ENCODE measurements at places on chromosomes 7 and 10.

DNA sequence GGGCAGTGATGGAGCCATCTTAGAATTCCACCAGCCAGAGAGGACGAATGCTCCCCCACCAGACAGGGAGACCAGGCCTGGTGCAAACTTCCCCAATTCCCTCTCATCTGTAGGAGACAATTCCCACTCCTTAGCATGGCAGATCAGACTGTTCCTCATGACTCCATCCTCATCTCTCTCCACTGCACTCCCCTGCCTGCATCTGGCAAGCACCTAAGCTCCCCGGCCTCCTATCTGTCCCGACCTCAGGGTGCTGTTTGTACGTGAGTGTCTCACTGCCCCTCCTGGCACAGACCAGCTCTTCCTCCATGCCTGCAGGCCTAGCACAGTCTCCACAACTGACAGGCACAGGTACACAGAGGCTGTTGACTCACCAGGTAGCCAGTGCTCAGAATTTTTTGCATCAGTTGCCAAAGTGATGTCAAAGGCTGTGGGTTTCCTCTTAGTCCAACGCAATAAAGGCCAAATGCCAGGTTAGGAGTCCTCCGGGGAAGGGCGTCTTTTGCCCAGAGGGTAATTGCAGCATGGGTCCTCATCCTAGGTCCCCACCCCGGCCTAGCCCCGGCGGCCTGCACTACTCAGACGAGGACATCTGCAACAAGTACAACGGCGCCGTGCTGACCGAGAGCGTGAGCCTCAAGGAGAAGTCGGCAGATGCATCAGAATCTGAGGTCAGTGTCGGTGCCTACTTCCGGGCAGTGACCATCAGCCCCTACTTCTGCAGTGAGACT, 436.8 kb upstream of the FOXK1 start:
- no peak for DNase-seq

DNA sequence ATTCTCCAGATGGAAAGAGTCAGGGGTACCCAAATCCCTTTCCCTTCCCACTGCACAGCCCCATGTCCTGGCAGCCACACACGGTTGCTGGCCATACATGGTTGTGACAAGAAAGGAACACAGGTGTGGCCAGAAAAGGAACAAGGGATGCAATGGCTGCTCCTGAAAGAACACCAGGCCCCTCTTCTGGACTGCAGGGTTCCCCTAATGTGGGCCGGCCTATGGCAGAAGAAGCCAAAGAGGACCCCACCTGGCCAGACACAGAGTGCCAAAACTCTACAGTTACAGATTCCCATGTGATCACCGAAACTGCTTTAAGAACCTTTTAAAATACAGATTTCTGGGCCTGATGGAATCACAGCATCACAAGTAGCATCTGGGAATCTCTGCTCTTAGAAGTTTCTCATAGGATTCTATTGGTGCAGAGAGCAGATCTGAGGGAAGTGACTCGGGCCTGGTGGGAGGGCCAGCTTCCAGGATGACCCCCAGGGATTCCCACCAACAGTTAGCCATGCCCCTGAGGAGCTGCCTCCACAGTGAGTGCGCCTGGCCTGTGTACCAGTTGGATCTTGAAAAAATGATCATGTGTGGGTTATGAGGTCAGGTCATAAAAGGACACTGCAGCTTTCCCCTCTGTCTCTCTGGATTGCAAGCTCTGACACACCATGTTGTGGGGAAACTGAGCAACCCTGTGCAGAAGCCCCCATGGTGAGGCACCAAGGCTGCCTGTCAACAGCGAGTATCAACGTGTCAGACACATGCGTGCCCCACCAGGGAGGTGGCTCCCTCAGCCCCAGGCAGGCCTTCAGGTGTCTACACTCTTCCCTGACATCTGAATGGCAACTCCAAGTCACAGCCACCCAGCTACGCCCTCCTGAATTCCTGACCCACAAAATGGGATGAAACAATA, 89.6 kb upstream of the LANCL2 start:
- no peak for DNase-seq

GRCh38 chr7:80153446-80153845, 18.8 kb downstream of the GNAI1 start:
- no peak for DNase-seq

DNA sequence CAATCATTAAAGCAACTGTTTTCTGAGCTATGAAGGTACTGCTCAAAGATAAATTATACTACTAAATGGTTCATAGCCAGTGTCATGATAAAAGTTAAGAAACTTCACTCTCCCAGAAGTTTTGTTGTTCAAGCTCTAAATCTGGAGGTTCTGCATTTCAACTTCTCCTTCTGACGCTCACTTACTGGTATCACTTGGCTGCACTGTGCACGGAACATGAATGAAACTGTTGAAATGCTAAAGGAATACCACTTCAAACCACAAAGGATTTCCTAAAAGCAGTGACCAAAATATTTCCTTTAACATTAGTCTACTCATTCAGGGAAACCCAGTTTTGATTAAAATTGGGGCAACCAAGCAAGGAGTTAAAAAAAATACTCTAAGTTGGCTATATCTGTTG, 93.6 kb downstream of the UBE2H start:
- no peak for DNase-seq

DNA sequence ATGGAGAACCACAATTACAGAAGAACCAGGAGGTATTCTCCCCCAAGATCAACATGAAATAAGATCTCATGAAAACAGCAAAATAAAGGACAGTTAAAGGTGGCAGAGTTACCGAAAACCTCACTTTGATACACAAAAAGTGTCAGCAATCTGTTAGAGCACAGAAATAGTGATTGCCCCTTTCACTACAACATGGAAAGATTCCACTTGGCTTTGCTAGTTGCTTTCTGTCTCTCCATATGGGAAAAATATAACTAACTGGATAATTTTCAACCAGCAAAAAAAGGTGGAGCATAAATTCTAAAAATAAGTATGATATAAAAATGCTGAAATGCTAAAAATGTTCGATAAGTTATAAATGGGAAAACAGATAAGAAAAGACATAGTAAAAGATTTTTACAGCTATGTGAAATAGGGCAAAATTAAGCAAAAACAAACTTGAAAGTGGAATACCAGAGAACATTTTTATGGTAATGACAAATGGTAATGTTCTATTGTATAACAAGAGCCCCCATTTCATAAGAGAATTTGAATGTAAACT, 90.2 kb downstream of the GPR85 start:
- DNase-seq, result no peak

DNA sequence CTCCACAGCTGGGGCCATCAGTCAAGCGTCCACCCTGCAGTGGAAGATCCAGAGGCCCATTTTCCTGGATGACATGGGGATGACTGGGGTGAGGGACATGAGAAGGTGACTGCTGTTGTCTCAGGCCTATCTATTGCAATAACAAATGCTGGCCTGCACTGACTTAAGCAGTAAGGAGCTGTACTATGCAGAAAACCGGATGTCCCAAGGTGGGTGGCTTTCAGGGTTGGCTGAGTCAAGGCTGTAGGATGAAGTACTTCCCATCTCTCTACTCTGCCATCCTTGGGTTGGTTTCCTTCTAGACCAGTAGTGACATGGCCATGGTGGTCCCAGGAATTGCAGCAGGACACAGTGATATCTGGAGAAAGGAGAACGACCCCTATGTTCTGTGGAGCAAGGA, 48.1 kb downstream of the NEURL1 start:
- no peak for DNase-seq

DNA sequence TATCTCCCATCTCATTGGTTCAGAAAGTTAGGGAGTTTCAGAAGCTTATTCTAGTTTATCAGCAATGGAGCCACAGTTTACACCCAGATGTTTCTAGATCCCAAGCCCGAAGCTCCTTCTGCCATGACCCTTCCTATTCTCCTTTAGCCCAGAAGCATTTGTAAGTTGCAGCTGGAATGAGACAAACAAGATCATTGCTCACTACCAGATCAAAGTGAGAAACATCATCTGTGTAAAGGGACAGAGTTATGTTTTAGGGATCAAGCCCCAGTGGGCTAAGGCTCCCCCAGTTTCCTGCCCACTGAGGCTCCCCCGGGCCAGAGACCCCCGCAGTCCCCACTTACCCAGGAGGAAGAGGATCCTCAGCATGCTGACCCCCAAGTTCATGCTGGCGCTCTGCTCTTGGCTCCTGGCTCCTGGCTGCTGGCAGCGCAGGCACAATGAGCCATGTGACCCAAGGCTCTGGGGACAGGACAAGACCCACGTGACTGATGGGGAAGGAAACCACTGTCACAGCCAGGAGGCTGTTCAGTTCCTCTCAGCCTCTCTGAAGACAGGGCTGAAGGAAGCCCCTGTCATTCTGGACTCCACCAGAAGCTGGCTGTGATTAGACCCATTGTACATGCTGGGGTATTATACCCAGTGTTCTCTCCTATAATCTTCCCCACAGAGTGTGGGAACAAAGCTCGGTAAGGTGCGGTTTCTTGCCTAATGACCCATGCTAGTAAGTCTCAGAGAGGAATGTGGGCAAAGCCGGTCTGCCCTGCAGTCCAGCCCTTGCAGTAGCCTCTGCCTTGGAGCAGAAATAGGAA, at the start of gene TMEM273:
TSS of gene TMEM273 (minus strand) at position 442 of the 812 bp plus-strand sequence. CDS start at position 387, 55 bp downstream.
- peak; percentile 58 for DNase-seq

All from stimulated activated CD8-positive, alpha-beta memory T cell treated with anti-CD3 and anti-CD28 coated beads, Interleukin-4, amount 100 ng/mL, for 48 hours (primary cell).